ENCODE measurements at places on chromosomes 3 and 15. TPM values are rescaled to one million over a fixed set of nuclear protein-coding genes. Genes with fewer than 3 reads are reported as not detected.

ZNF80 gene
- total RNA-seq: not detected

LRTM1 gene
- not detected for total RNA-seq

KLHL25 gene
- total RNA-seq: 5.2 TPM

FGD5 gene
- total RNA-seq: 134 TPM

IL5RA gene
- not detected for total RNA-seq

SIDT1 gene
- not detected for total RNA-seq

DNA sequence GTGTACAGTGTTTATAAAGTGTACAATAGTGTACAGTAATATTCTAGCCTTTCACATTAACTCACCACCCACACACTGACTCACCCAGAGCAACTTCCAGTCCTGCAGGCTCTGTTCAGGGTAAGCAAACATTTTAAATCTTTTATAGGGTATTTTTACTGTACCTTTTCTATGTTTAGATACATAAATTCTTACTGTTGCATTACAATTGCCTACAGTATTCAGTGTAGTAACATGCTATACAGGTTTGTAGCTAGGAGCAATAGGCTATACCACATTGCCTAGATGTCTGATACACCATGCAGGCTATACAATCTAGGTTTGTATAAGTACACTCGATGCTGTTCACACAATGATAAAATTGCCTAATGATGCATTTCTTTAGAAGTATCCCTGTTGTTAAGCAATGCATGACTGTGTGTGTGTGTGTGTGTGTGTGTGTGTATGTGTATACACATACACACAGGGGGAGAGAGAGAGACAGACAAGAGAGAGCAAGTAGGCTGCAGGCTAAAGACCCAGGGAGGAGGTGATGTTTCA lies 72.5 kb upstream of the PRR23C start:
- no peaks in the 10 kb centered on the region for H3K36me3 ChIP-seq
- H3K27me3 ChIP-seq: no peaks in the 10 kb centered on the region
- H3K4me3 ChIP-seq: no peak overlapping the region
- H3K4me1 ChIP-seq: no peaks in the 10 kb centered on the region

DNA sequence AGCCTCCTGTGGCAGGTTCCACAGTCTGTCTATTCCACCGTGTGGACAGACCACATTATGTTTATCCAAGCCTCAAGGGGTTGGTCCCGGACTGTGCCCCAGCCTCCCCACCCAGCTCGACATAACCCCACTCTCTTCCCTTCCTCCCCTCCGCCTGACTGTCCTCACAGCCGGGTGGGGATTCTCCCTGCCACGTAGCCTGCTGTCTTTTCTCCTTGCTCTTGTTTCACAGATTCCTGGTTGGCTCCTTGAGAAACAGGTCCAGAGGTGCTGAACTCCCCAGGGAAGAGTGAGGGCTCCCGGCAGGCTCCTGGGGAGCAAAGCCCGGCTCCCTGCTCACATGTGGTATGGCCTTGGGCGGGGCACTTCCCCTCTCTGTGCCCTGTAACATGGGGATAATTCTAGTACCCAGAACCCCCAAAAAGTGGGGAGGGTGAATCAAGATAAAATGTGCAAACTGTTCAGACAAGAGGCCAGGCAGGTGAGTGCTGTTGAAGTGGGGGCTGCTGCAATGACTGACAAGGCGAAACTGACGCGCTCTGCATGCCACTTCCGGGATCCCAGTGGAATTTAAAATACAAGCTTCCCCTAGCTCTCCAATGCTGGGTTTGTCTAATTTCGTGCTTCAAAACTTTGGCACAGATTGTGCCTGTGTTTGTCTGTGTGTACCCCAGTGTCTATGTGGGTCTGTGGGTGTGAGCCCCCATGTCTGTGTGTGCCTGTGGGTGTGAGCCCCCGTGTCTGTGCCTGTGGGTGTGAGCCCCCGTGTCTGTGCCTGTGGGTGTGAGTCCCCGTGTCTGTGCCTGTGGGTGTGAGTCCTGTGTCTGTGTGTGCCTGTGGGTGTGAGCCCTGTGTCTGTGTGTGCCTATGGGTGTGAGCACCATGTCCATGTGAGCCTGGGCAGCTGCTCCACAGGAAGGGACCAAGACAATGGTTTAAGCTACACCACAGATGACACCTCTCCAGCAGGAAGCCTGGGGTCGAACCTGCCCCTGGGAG lies 160.6 kb upstream of the IQSEC1 start:
- no peaks in the 10 kb centered on the region for H3K27me3 ChIP-seq
- H3K27ac ChIP-seq: no peak overlapping the region
- no peaks in the 10 kb centered on the region for H3K36me3 ChIP-seq
- no peak for DNase-seq

GRCh38 chr3:132730891-132731580 lies 8.8 kb upstream of the NPHP3 start:
- H3K27me3 ChIP-seq: peaks cover 18% of the 10 kb centered on the region
- peaks cover 2% of the 10 kb centered on the region for H3K4me1 ChIP-seq
- peak; percentile 61 for DNase-seq
- no peak overlapping the region for H3K4me3 ChIP-seq
- no peak overlapping the region for H3K27ac ChIP-seq
- H3K36me3 ChIP-seq: no peaks in the 10 kb centered on the region

GRCh38 chr15:49686599-49686998 lies 65.8 kb downstream of the DTWD1 start:
- H3K27ac ChIP-seq: no peak overlapping the region
- DNase-seq: peak; percentile 29
- H3K4me1 ChIP-seq: no peaks in the 10 kb centered on the region
- peaks cover 2% of the 10 kb centered on the region for H3K27me3 ChIP-seq

GRCh38 chr3:53079147-53079546 lies 33.3 kb upstream of the SFMBT1 start:
- no peaks in the 10 kb centered on the region for H3K4me1 ChIP-seq
- DNase-seq: no peak
- no peak overlapping the region for H3K4me3 ChIP-seq

DNA sequence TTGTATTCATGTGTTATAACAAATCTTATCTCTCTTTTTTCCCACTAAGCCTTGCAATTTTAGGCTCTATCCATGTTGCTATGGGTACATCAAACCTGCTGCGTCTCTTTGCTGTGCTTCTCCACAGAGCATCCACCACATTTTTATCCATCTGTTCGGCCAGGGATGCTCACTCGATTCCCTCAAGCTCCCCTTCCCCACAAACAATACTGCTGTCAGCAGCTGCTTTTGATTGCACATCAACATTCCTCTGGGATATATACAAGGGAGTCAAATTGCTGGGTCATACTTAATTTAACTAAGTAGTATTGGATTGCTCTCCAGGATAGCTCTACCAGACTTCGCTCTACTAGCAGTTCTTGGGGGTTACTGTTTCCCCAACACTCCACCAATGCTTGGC lies 36.8 kb downstream of the TMEM108 start:
- no peaks in the 10 kb centered on the region for H3K36me3 ChIP-seq
- no peaks in the 10 kb centered on the region for H3K4me1 ChIP-seq
- no peak overlapping the region for H3K27ac ChIP-seq
- H3K4me3 ChIP-seq: no peak overlapping the region
- H3K27me3 ChIP-seq: no peaks in the 10 kb centered on the region

- H3K27me3 ChIP-seq: no peaks in the 10 kb centered on the region
- DNase-seq: no peak
- H3K4me3 ChIP-seq: no peak overlapping the region
- peaks cover 7% of the 10 kb centered on the region for H3K4me1 ChIP-seq
- peaks cover 2% of the 10 kb centered on the region for H3K36me3 ChIP-seq
Measured at GRCh38 chr3:99780749-99781148, 36.9 kb upstream of the CMSS1 start.

GRCh38 chr3:43343815-43344214 lies 57.5 kb downstream of the SNRK start:
- peak; percentile 49 for DNase-seq
- H3K4me3 ChIP-seq: no peak overlapping the region
- peaks cover 7% of the 10 kb centered on the region for H3K4me1 ChIP-seq
- no peaks in the 10 kb centered on the region for H3K27me3 ChIP-seq

DNA sequence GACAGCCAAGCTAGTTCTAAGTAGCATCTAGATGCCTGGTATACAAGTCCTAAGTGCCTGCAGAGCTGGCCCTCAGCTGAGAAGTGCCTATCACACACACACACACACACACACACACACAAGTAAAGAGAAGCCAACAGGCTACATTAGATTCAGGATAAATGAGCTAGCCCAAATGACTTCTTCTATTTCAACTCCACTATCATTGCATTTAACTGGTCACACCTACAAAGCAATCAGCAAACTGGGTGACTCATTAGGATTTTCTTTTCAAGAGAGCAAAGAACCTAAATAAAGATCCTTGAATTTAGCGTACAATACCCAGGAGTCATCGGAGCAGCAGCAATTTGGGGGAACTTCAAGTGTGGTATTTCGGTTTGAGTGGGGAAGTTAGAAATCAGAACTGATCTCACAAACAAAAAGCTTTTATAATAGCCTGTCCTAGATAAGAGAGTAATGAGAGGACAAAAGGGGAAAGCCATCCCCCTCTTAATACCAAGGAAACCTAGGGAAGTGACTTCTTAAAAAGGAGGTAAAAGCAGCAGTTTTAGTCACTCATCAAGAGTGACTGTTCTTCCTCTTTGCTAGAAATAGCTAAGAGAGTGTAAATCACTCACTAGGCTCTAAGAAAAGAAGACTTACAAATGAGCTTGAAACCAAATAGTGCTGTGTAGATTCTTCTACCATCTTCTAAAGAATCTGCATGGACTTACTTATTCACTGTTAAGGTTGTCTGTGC lies 112.7 kb downstream of the TNIK start:
- H3K4me3 ChIP-seq: no peak overlapping the region
- no peaks in the 10 kb centered on the region for H3K36me3 ChIP-seq
- H3K4me1 ChIP-seq: peaks cover 50% of the 10 kb centered on the region
- peak; percentile 70 for DNase-seq

- no peaks in the 10 kb centered on the region for H3K36me3 ChIP-seq
- no peaks in the 10 kb centered on the region for H3K27me3 ChIP-seq
- DNase-seq: peak; percentile 71
- H3K4me3 ChIP-seq: no peak overlapping the region
Measured at GRCh38 chr3:159861369-159861987, 127.2 kb upstream of the IL12A start.

- no peaks in the 10 kb centered on the region for H3K4me1 ChIP-seq
- H3K4me3 ChIP-seq: no peak overlapping the region
- no peak for DNase-seq
- H3K27me3 ChIP-seq: no peaks in the 10 kb centered on the region
Measured at GRCh38 chr3:14771593-14772497, 46.9 kb upstream of the FGD5 start.

DNA sequence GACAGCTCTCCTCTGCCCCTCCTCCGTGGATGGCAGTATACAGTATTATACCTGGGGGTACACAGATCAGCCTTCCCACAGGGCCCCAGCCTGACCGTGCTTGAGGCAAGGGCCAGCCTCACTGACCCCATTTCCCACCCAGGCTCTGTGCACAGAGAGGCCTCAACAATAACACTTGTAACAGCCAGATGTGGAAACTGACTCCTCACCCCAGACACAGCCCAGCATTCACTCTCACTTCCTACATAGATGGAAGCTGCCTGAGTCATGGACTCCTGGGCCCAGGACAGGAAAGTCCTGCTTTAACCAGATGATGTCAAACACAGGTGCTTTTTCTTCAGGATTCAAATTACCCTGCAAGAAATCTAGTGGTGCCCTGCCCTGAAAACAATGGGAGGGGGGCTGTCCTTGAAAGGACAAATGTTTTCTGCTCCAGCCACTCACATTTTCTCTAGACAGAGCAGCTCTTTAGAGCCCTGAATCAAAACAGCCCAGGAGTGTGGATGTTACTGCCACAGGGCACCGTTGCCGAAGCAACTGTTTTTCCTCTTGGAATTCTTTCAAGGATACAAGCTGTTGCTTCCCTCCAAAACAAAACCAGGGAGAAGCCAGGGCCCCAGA lies 16.4 kb downstream of the CCDC12 start:
- DNase-seq: peak; percentile 92
- H3K36me3 ChIP-seq: no peaks in the 10 kb centered on the region
- H3K4me1 ChIP-seq: peaks cover 33% of the 10 kb centered on the region
- no peaks in the 10 kb centered on the region for H3K27me3 ChIP-seq

DNA sequence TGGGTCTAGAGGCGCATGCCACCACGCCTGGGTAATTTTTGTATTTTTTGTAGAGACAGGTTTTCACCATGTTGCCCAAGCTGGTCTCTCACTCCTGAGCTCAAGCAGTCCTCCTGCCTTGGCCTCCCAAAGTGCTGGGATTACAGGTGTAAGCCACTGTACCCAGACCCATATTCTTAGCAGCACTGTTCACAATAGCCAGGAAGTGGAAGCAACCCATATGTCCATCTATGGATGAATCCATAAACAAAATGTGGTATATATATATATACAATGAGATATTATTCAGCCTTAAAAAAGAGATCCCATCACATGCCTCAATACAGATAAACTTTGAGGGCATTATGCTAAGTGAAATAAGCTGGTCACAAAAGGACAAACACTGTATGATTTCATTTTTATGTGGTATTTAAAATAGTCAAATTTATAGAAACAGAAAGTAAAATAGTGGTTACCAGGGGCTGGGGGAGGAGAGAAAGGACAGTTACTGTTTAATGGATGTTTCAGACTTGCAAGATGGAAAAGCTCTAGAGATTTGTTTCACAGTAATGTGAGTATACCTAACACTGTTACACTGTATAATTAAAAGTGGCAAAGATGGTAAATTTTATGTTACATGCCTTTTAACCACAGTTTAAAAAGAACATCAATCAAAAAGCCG lies 35.7 kb upstream of the GRAMD1C start:
- H3K36me3 ChIP-seq: peaks cover 9% of the 10 kb centered on the region
- H3K4me1 ChIP-seq: peaks cover 34% of the 10 kb centered on the region
- no peak overlapping the region for H3K27ac ChIP-seq
- DNase-seq: no peak
- H3K27me3 ChIP-seq: no peaks in the 10 kb centered on the region
- no peak overlapping the region for H3K4me3 ChIP-seq

DNA sequence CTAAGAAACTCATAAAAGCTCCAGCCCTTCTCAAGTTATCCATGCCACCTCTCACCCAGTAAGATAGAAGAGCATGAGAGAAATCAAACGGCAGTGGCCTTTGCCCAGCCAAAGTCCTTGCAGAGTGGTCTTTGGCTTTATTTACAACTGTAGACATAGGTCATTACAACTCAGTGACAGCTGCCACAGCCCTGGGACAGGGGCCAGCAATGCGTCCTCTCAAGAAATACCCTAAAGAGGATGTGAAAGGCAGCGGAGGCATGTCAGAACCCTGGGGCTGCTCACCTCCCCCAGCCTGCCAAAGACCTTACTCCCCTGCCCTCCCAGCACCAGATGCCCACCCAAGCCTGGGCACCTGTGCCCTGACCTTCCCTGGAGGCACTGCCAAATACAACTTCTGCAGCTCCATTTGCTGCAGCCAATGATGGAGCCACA lies 6.3 kb downstream of the ACAA1 start:
- no peaks in the 10 kb centered on the region for H3K27me3 ChIP-seq
- peaks cover 11% of the 10 kb centered on the region for H3K36me3 ChIP-seq
- no peak overlapping the region for H3K27ac ChIP-seq
- no peak overlapping the region for H3K4me3 ChIP-seq

DNA sequence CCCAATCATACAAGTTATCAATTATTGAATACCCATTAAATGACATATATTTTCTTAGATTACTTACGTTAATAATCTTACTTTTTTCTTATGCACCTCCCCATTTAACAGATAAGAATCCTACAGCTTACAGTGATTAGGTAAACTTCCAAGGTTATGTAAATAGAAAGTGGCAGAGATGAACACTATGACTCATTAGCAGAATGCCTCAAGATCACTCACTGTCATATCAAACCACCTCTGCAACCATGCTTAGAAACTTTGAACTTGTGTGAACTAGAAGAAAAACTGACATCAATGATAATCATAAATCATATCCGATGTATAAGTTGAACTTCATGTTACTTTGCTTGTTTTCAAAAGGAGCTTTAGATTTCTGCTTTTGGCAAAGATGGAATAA lies 911.6 kb upstream of the ARPP21 start:
- no peaks in the 10 kb centered on the region for H3K27me3 ChIP-seq
- no peak overlapping the region for H3K4me3 ChIP-seq
- no peak overlapping the region for H3K27ac ChIP-seq
- DNase-seq: no peak
